ENCODE measurements at places on chromosomes 3 and 15.

DNA sequence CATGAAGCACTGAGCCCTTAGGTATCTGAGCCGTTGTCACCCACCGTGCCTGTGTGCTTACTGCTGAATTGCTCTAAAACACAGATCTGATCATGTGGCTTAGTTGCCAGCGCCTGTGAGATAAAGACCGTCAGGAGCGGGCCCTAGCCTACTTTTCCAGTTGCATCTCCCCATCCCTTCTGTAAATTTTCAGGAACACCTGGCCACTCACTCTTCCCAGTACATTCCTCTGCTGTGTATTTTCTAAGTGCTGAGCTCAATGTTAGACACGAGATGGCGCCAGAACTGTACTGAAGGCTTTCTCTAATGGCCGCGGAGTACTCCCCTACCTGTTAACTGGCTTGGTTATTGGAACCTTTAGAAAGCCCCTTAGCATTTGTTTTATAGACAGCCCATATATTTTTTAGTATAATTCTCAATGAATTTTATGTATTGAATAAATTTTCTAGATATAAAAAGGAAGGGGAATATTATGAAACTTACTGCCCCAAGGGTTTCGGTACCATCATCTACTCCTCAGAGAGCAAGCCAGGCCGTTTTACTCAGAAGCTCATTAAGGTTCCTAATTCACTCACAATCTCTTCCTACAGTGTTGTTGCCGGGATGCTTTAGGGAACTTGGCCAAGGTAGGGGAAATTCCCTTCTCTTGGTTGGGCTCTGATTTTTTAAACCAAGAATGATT lies 16.7 kb upstream of the WNT7A start:
- no peak for DNase-seq

DNA sequence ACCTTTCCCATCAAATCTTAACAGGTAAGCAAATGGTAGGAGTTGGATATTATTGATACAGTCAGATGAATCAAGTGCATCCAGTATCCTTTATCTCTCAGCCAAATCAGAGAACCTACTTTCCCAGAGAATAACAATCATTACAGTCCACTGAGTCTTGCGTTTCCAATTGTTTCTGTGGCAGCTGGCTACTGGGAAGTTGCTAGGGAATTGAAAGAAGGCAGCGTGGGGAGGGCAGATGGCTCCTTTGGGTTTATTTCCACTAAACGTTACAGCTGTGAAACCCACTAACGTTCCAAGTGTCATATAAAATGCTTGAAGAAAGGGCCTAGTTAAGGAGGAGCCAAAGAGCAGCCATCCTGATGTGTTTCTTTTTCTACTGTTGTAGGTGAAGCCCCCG lies 78.4 kb downstream of the WDR72 start:
- DNase-seq: no peak

DNA sequence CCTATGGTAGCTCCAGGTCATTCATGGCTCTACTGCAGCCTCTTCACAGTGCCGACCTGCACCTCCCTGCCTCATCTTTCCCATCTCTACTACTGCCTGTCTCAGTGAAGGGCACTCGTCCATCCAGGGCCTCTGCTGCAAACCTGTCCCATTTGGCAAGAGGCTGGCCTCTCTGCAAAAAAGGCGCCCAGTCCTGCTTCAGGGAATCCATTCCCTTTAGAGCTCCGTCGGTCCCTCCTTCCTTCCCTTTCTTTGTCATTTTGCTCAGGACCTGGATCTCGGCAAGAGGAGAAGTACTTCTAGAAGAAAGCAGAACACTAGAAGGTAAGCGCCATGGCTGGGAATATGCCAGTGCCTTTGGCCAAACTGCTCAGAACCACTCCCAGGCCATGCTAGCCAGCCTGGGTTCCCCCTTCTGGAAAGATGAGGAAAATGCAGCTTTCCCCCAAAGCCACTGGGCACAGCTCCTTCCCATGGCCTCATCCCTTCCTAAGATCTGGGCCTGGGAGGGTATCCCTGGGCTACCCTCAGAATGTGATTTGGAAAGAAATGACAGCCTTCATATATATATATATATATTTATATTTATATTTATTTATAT lies 6.4 kb upstream of the ISL2 start:
- no peak for DNase-seq

DNA sequence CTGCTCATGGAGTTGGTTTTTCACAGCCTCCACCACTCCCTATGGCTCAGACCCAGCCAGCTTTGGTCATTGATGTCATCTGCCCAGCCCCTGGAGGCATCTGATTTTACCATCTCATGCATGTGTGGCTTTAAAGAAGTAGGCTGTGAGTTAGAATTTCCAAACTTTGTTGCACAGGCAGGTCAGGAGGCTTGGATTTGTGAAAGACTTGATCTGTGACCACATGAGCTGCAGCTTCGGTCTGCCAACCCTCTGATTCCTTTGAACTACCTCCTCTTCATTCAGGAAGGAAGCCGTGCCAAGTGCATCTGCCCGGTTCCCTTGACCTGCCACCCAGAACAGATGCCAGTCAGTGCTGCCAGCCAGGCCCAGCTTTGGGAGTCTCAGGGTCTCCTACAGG lies 9.2 kb downstream of the CTXND1 start:
- no peak for DNase-seq

GRCh38 chr15:82572986-82573385 lies 32.7 kb upstream of the RPS17 start:
- no peak for DNase-seq
